ENCODE measurements at places on chromosomes 6 and 20.
A peak's percentile ranks its signal among the peaks of the same experiment; 100 is the strongest.

GRCh38 chr20:58646703-58647102 lies 4.4 kb upstream of the STX16 start:
- peaks cover 8% of the 10 kb centered on the region for H3K36me3 ChIP-seq
- DNase-seq, result no peak
- no peak overlapping the region for H3K4me3 ChIP-seq
- H3K4me1 ChIP-seq, result peaks cover 10% of the 10 kb centered on the region
- H3K27me3 ChIP-seq, result peaks cover 3% of the 10 kb centered on the region

GRCh38 chr6:82576284-82576683 lies 212.7 kb downstream of the TPBG start:
- no peak overlapping the region for H3K27ac ChIP-seq
- no peaks in the 10 kb centered on the region for H3K36me3 ChIP-seq
- no peak overlapping the region for H3K4me3 ChIP-seq
- no peak for DNase-seq

DNA sequence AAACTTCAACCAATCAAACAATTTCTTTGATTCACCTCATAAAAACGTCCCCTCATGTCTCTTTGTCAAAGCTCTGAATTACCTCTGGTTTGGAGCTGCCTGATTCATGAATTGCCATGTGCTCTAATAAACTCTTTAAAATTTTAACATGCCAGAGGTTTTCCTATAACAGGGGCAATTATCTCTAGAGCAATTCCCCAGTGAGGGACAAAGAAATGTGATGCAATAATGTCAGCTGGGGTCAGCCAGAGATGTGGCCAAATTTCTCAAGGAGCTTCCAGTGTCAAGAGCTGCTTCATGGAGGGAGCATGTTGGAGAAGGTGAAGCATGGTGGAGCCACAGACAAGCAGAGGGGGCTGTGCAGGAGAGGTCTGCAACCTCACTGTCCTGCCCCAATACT lies 38.7 kb upstream of the RFPL4B start:
- H3K27ac ChIP-seq, result no peak overlapping the region
- H3K27me3 ChIP-seq, result peaks cover 57% of the 10 kb centered on the region
- DNase-seq, result no peak
- no peak overlapping the region for H3K4me3 ChIP-seq

DNA sequence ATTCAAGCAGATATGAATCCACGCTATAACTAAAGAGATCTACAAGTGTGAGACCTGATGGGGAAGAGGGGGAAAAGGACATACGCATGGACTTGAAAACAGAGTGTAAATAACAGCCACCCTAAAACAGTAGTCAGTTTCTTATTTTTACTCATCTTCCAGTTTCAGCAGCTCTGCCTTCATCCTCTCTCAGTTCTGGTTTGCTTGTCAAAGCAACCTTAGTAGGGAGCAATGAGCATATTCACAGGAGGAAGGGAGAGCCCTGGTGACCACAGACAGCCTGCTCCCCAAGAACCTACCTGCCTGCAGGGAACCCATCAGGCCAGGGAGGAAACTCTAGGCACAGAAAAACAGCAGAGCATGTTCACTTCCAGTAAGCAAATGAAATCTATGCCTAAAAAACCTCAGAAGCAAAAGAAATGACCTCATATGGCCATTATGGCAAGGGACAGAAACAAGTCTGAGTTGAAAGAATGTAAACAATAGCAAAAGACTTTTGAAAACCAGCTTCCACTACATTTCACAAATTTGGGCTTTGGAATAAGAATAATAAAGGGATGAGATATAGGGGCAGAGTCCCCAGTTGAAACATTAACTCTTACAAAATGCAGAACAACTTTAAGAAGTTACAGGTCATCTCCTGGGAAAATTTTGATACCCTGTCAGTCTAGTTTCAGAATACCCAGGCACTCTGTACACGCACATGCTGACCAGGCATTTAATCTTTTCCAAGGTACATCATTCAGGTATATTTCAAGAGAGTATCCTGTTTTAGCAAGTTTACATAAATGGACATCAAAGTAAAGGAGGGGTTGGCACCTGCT lies 120.8 kb upstream of the BCLAF1 start:
- no peak for DNase-seq
- H3K4me1 ChIP-seq, result peaks cover 11% of the 10 kb centered on the region
- peaks cover 8% of the 10 kb centered on the region for H3K27me3 ChIP-seq
- no peak overlapping the region for H3K27ac ChIP-seq
- no peak overlapping the region for H3K4me3 ChIP-seq

DNA sequence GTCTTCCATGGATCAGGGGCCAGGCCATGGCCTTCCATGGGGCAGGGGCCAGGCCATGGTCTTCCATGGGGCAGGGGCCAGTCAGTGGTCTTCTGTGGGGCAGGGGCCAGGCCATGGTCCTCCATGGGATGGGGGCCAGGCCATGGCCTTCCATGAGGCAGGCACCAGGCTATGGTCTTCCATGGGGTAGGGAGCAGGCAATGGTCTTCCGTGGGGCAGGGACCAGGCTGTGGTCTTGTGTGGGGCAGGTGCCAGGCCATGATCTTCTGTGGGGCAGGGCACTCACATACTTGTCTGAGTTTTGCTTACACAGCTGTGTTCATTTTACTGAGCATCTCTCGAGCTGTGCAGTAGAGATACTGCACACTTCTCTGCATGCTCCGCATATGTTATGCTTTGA lies 57.3 kb upstream of the THBS2 start:
- no peak for DNase-seq
- H3K27me3 ChIP-seq, result no peaks in the 10 kb centered on the region
- no peaks in the 10 kb centered on the region for H3K4me1 ChIP-seq
- H3K36me3 ChIP-seq, result no peaks in the 10 kb centered on the region
- H3K27ac ChIP-seq, result no peak overlapping the region

- H3K27me3 ChIP-seq, result no peaks in the 10 kb centered on the region
- no peak for DNase-seq
- H3K4me3 ChIP-seq, result no peak overlapping the region
- peaks cover 11% of the 10 kb centered on the region for H3K4me1 ChIP-seq
- no peaks in the 10 kb centered on the region for H3K36me3 ChIP-seq
These were observed 63.2 kb downstream of the TNFRSF21 start for GRCh38 chr6:47246551-47246950.

DNA sequence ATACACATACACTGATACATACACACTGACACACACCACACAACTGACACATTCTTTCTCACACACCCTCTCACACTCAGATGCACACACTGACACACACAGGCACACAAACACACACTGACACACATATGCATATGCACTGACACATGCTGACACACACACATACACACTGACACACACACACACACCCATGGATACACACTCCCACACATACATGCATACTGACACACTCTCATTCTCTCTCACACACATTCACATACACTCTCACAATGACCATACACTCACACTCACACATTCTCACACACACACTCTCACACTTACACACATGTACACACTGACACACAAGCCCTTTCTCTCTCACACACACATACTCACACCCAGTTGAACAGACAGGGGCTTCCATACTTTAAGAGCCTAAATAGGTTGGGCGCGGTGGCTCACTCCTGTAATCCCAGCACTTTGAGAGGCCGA lies 236.4 kb downstream of the LRFN2 start:
- peaks cover 1% of the 10 kb centered on the region for H3K27me3 ChIP-seq
- no peaks in the 10 kb centered on the region for H3K36me3 ChIP-seq
- DNase-seq, result no peak
- no peak overlapping the region for H3K27ac ChIP-seq
- no peak overlapping the region for H3K4me3 ChIP-seq
- H3K4me1 ChIP-seq, result peaks cover 3% of the 10 kb centered on the region

GRCh38 chr6:108822401-108822800 lies 25.8 kb upstream of the ARMC2 start:
- H3K27me3 ChIP-seq, result peaks cover 18% of the 10 kb centered on the region
- H3K4me3 ChIP-seq, result no peak overlapping the region
- peaks cover 5% of the 10 kb centered on the region for H3K36me3 ChIP-seq

DNA sequence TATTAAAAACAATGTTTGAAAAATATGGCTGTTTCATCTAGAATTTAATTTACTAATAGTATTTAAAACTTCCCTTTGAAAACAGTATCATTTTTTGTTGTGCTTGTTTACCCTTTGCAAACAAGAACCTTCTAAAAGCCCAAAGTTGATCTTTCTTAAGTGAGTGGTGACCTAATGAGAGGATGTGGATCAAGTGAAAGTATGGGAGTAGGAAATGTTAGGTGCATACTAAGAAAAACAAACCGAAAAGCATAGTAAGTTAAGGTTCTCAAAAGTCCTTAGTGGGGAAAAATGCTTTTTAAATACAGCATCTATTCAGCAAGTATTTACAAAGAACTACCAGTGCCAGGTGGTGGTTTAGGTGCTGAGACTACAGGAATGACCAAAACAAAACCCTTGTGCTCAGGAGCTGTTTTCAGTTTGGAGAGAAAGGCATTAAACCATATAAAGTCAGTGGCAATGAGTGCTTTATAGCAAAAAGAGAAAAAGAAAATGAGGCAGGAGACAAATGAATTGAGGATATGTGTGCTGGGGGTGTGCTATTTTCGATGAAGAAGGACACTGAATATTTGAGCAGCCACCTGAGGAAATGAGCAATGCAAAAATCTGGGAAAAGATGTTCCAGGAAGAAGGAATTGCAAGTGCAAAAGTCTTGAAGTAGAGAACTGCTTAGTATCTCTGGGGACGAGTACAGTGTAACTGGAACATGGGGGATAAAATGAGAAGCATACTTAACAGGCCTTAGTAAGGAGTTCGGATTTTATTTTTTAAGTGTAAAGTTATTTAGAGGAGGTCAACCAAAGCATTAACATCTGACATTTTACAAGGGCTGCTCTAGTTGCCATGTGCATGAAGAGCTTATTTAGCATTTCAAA lies 24.0 kb downstream of the RNF146 start:
- peak overlapping the region; percentile 48 for H3K27ac ChIP-seq
- peaks cover 40% of the 10 kb centered on the region for H3K4me1 ChIP-seq
- no peaks in the 10 kb centered on the region for H3K27me3 ChIP-seq

DNA sequence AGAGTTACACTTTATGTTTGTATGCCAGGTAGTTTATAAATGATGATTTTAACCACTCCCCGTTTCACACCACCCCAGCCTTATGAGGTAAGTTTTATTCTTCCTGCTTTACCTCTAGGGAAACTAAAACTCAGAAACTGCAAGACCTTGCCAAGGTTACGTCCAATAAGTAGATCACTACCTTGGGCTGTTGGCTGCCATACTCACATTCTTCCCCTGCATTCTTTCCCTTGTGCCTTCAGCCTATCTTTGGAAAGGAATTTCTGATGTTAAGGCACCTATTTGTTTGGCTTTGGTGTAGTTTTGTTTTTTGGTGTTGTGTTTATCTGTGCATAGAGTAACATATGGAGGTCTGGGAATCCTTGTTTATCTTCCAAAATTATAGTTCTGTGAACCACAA lies 122.1 kb downstream of the UST start:
- no peaks in the 10 kb centered on the region for H3K27me3 ChIP-seq
- H3K4me3 ChIP-seq, result no peak overlapping the region
- H3K4me1 ChIP-seq, result no peaks in the 10 kb centered on the region
- DNase-seq, result no peak
- no peak overlapping the region for H3K27ac ChIP-seq
- H3K36me3 ChIP-seq, result no peaks in the 10 kb centered on the region

DNA sequence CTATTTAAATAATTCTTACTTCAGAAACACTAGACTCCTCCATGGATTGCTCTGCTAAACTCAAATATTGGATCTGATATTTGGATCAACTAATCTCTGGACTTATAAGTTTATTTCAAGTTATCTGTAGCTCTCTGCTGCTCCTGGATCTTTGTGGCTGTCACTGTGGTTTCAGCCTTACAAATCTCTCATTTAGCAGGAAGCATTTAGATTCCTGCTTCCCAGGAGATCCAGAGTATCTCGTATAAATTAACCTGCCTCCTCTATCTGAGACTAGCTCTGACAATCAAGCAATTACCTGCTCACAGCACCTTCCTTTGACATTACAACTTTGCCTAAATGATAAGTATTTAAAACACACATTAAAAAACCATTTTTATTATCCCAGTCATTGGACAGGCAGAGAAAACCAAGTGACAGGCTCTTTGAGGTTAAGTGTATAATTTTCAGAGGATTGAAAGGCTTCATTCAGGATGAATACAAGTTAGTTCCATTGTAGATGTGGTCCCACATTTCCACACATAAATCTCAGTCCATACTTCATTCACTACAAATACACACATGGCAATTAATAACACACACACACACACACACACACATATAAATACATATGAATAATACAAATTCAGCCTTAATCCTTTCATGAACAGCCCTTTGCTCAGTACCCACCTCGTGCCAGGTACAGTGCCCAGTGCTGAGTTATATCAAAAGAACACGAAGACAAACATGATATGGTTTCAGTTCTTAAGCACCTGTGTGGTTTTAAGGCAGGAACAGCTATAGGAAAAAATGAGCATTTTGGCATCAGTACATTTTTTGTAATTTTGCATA lies 55.5 kb upstream of the PLCB1 start:
- H3K4me1 ChIP-seq, result peaks cover 6% of the 10 kb centered on the region
- H3K27me3 ChIP-seq, result no peaks in the 10 kb centered on the region
- H3K4me3 ChIP-seq, result no peak overlapping the region
- H3K27ac ChIP-seq, result no peak overlapping the region

- peaks cover 19% of the 10 kb centered on the region for H3K27me3 ChIP-seq
- no peak overlapping the region for H3K4me3 ChIP-seq
- peaks cover 37% of the 10 kb centered on the region for H3K4me1 ChIP-seq
- peaks cover 47% of the 10 kb centered on the region for H3K36me3 ChIP-seq
- DNase-seq, result no peak
These were observed 35.0 kb downstream of the ARMC2 start for GRCh38 chr6:108883172-108883571.

GRCh38 chr20:44008806-44009678 lies 94.4 kb downstream of the TOX2 start:
- H3K27ac ChIP-seq, result no peak overlapping the region
- no peak overlapping the region for H3K4me3 ChIP-seq
- H3K36me3 ChIP-seq, result no peaks in the 10 kb centered on the region
- H3K4me1 ChIP-seq, result peaks cover 28% of the 10 kb centered on the region
- no peak for DNase-seq

GRCh38 chr6:9103876-9104521 lies 668.7 kb upstream of the SLC35B3 start:
- no peaks in the 10 kb centered on the region for H3K4me1 ChIP-seq
- H3K27me3 ChIP-seq, result no peaks in the 10 kb centered on the region
- H3K4me3 ChIP-seq, result no peak overlapping the region
- H3K27ac ChIP-seq, result no peak overlapping the region
- DNase-seq, result no peak

- H3K27me3 ChIP-seq, result no peaks in the 10 kb centered on the region
- no peak overlapping the region for H3K27ac ChIP-seq
These were observed 110.6 kb downstream of the TRDN start for GRCh38 chr6:123526128-123526527.

DNA sequence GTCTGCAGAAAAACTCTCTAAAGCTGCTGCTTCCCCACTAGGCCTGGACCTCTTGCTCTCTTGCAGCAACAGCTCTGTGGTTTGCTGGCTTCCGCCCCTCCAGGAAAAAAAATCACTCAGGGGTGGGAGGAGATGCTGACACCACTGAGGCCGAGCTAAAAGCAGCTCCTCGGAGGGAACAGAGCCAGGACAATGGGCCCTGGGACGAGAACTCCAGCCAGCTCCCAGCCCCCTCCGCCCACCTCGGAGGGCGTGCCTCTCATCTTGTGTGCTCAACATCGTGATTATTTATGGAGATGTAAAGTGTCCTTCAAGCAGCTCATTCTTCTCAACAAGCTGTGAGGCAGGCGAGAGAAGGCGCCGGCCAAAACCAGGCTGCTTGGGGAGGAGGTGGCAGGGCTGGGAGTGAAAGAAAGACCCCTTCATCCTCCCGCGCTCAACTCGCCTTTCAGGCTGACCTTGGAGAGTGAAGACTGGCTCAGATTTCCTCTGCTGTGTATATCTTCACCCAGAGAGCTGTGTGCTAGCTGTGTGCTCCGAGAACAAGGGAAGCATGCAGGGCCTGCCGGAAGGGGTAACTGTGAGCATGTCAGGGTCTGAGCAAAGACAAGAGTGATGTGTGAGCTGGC lies 53.5 kb upstream of the LRFN2 start:
- no peaks in the 10 kb centered on the region for H3K27me3 ChIP-seq
- H3K27ac ChIP-seq, result no peak overlapping the region
- DNase-seq, result peak; percentile 33
- peaks cover 17% of the 10 kb centered on the region for H3K4me1 ChIP-seq

Data from activated T-helper 2 cell treated with anti-CD3 and anti-CD28 coated beads, Interferon-gamma antibody, Interleukin-2, Interleukin-4, amounts not matched to agents 10 μg/mL and 5 μg/mL and 100 μg/mL, durations not matched to agents 14 hours and 24 hours and 36 hours (primary cell).